ENCODE measurements at places on chromosomes 4 and X.

- DNase-seq: no peak
Observed at GRCh38 chr4:25320336-25320735, 7.8 kb downstream of the ZCCHC4 start.

GRCh38 chrX:20585782-20586181, 319.1 kb upstream of the RPS6KA3 start:
- DNase-seq: no peak

DNA sequence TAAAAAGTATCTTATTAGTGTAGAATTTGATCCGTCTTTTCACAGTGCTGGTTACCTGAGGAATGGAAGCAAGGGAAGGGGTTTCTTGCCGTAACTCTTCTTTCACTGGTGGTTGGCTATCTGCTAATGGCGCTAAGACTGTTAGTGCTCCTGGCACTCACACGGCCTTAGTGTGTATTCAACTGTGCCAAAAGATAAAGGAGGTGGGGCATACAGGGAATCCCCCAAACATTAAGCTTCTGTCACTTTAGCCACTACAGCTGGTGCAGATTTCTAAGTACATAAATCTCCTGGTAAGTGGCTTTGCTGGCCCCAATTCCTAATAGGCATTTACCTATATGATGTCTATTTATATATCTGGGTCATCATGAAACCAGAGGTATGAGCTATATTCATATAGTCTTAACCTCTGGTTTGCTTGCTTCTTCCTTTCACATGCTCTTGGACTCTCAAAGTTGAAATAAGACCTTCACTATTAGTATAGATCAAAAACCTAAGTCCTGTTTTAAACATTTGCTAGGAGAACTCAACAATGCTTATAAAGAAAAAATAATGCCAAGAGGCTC, 95.1 kb downstream of the TSPAN7 start:
- no peak for DNase-seq

- no peak for DNase-seq
Observed at GRCh38 chr4:83011689-83012199, 1.1 kb upstream of the LIN54 start.

- no peak for DNase-seq
Observed at GRCh38 chrX:8429692-8430249, 34.9 kb upstream of the VCX3B start.

DNA sequence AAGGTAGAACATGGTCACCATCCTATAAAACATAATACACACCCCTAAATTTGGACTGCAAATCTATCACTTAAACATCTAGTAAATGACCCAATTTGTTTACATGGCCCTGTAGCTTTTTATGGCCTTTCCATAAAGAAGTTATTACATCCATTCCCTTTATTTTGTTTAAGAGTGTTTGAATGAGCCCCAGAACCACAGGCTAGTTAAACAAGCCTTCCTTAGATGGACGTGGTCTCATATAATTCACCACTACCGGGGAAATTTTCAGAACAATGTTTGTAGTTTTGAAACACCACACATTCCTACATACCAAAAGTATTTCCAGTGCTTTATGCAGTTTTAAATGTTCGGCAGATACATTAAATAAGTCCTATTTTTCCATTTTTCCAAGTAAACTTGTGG, 12.3 kb downstream of the PDGFC start:
- DNase-seq: no peak

- no peak for DNase-seq
Observed at GRCh38 chr4:188262464-188262863, 123.2 kb downstream of the TRIML1 start.

DNA sequence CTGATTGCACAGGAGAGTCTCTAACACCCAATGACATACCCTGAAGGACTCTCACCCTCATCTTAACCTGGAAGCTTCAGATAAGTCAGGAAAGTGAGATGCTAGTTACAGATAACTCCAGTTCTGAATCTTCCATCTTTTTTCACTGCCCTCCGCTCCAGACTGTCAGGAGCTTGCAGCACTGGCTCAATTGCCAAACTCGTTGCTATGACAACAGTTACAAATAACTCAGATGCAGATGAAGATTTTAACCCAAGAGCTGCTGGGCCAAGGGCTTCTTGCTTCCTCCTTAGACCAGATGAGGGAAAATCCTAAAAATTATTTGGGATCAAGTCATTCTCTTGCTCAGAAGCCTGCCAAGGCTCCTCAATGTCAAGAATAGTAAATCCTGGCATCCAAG, 109.1 kb upstream of the HUWE1 start:
- no peak for DNase-seq

All from stimulated activated CD8-positive, alpha-beta memory T cell treated with anti-CD3 and anti-CD28 coated beads, Interleukin-2, amount 100 ng/mL, for 1 hour (primary cell).